Stimulated activated CD8-positive, alpha-beta memory T cell treated with anti-CD3 and anti-CD28 coated beads, Interleukin-4, amount 100 ng/mL, for 1 hour (primary cell): ENCODE measurements at places on chromosomes 4 and X.
A peak's percentile ranks its signal among the peaks of the same experiment; 100 is the strongest.

DNA sequence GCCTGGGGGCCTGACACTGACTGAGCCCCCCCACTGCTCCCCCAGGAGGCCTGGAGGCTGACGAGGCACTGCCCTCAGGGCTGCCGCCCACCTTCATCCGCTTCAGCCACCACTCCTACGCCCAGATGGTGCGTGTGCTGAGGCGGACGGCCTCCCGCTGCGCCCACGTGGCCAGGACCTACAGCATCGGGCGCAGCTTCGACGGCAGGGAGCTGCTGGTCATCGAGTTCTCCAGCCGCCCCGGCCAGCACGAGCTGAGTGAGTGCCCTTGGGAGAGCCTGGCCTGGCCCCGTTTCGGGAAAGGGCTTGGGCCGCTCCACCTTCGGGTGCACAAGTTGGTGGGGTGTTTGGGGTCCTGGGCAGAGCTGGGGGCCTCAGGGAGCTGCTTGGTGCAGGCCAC lies 11.4 kb downstream of the CPZ start:
- no peak for DNase-seq

DNA sequence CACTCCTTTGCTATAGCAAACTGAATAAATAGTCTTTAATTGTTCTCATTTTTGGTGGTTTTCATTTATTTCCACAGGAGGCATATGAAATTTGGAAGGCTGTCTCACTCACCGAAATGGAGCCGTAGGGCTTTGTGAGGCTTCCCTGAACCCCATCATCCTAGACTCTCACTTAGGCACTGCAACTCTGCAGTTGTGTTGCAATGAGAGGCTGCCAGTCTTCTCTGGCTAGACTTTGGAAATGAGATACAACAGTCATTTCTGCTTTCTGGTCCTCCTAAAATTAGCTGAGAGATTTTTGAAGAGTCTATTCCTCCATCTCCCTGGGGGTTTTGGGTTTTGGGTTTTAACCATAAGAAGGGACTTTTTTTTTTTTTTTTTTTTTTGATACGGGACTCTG lies 146.5 kb downstream of the SH3BGRL start:
- DNase-seq = no peak

DNA sequence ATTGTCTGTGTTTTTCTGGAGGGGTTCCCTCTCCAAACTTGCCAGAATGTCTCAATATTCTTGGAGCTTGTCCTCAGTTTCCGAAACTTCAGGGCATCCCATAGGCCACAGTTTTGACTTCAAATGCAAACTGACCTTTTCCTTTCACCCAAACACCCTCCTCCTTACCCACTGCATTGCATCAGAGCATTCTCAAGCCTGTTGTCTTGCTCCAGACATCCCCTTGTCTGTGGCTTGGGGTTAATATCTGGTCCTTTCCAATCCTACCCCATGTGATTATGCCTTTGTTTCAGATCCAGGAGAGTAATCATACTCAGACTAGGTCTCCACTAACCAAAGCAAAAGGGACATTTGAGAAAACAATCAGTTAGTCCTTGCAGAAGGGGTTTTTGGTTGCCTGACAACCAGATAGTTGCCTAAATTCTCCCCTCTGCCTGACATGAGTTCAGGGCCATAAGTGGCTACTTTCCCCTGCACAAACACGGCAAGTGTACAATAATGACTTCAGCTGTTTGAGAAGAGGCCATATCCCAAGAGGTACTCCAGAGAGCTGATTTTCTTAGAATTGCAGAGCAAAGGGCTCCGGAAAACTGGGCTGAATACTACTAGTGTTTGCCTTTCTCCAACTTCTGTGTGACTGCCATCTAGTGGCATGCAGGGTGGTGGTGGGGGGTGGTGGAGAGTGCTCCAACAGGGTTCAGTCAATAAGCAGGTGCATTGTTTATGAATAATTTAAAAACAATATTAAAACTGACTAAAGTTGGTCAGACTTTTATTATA lies 130.2 kb downstream of the CHRDL1 start:
- DNase-seq = no peak

DNA sequence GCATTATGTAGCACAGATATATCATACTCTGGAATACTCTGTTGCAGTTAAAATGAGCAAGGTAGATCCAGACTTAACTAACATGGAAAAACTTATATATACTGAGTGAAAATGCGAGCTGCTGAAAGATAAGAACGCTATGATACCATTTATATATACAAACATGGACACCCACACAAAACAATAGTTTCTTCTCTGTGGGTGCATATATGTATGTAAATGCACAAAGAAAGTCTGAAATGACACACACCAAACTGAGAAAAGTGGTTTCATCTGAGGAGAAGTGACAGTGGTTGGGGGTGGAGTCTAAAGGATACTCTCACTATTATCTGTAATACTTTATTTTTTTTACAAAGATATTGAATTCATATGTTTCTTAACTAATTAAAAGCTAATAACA lies 12.2 kb upstream of the FGF2 start:
- DNase-seq = no peak

- DNase-seq = no peak
Measured at GRCh38 chr4:48015216-48015615, 1.3 kb downstream of the CNGA1 start.

DNA sequence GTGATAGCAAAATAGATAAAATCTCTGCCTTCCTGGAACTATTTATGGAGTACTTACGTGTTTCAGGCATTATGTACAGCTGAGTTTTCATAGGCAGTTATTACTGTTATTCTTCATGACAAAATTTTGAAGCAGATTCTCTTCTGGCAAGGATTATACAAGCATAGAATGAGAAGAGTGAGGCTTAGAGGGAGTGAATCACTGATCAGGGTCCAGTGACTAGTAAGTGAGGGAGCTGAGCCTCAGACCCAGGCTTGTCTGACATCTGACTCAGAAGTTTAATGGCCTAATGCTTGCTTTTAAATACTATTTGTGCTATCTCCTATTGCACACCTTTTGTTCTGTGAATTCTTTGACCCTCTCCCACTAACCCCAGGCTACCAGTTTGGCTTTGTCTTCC lies 110.6 kb downstream of the DTHD1 start:
- no peak for DNase-seq

DNA sequence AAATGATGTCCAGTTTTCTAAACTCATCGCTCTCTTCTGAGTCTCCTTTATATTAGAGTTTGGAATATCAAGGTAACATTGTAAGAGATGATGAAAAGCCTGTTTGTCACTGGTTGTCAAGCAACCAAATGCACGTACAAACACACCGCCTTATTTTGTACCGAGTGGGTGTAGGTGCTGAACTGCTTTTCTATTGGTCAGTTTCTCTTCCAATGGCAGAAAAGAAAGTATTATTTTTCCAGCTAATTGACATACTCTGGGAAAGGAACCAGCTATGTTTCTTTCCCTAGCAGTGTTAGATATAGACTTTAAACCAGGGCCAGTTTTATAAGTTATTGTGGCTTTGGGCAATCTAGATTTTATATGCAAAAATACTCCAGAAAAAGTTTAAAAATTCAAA lies 6.6 kb upstream of the PPM1K start:
- DNase-seq = no peak

- DNase-seq = no peak
Measured at GRCh38 chrX:113741744-113742143, 842.1 kb upstream of the HTR2C start.

GRCh38 chr4:11912886-11913285 lies 484.2 kb upstream of the HS3ST1 start:
- no peak for DNase-seq

- no peak for DNase-seq
Measured at GRCh38 chrX:44906542-44906941, 33.6 kb downstream of the KDM6A start.

DNA sequence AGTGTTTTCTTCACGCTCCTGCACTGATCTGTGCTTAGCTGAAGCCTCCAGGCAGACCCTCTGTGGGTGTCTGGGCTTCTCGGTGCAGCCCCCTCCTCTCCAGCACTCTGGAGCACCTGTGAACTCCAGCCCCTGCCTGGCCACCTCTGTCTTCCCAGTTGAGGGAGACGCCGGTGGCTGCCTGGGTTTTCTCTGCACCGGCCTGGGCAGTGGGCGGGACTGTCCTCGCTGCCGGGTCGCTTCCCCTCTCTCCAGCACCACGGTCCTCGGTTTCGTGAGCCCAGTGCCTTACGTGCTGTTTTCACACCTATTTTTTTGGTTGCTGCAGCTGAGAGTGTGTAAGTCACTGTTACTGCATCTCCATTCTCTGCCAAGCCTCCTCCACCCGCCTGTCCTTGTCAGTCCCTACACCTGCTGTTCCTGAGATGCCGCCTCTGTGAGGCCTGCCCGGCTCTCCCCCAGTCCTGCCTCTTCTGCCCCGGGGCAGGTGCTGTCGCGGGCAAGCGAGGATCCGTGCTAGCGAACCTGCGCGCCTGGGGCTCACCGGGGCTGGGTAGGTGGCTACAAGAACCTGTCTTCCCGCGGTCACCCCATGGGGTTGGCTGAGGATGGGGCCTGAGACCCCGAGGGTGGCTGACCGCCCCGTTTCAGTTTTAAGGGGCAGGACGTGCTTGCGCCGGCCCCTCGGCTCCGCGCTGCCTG lies 2.4 kb upstream of the FGFRL1 start:
- DNase-seq = no peak

DNA sequence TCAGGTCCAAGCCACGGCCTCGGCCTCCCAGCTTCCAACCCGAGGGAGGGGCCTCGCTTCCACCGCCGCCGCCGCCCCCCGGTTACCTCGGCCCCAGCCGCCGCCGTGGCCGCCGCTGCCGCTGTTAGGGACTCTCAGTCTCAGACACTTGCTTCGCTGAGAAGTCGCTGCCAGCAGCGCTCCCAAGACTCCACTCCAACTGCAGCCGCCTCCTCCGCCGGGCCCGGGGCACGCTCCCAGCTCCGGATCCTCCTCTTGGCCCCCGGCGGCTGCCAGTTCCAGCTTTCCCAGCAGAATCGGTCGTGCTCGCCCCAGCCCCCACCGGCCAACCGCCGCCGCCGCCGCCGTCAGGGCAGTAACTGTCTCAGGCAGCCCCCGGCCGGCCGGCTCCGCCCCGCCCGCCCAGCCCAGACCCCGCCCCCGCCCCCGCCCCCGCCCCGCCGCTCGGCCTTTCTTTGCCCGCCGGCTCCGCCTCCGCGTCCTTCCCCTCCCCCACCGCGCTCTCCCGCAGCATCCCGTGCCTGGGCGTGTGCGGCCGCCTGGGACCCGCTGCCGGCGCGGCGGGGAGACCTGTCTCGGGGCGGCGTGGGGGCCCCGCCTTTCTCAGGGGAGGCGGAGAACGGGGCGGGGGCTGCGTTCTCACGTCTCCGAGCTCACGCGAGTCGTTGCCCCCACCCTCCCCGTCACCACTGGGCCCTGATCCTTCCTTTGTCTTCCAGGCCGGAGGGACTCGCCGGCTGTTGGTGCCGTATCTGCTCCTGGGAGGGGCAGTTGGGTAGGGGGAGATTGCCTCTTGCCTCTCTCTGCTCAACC lies at the start of gene ANKRD50:
Gene ANKRD50, minus strand, starts transcription at position 361 of the 813 bp plus-strand sequence. CDS start 2,221 bp downstream, outside the sequence.
- DNase-seq = peak; percentile 8

DNA sequence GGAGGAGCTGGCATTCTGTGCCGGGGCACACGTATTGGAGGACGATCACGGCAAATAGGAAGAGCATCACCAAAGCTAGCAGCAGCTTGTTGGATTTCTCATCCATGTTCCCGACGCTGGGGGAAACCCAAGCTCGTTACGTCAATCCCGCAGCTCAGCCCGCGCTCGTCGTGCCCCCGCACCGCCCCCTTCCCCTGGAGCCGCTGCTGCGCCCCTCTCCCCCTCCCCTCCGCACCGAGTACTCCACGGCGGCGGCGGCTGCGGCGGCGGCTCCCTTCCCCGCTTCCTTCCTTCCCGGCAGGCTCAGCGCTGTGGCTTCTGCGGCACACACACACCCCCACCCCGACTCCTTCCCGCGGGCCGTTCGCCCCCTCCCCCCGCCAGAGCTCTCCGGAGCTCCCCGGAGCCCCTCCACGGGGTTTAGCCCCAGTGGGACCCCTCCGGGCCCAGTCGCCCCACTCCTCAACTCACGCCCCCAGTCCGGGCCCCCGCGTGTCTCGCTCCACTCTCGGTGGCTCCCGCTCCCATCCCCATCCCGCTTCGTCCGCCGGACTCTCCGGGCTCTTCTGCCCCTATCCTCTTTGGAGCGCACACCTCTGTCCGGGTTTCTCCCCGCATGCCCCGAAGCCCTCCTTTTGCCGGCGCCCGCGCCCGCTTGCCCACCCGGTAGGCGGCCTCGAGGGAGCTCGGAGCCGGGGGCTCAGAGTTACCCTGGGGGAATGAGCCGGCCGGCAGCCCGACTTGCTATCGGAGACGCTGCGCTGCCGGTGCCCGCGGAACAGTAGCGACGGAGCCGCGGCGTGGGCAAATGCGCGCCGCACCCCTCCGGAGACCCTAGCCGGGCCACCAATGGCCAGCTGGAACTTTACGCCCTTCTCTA lies 978 bp downstream of the HS6ST2 start:
- no peak for DNase-seq

DNA sequence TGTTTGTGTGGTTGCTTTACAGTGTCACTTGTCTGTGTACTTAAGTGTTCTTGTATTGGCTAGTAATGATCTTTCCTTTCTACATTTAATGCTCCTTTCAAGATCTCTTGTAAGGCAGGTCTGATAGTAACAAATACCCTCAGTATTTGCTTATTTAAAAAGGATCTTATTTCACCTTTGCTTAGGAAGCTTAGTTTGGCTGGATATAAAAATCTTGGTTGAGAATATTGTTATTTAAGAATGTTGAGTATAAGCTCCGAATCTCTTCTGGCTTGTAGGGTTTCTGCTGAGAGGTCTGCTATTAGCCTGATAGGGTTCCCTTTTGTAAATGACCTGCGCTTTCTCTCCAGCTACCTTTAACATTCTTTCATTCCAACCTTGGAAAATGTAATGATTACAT lies 35.7 kb downstream of the LCORL start:
- DNase-seq = no peak

DNA sequence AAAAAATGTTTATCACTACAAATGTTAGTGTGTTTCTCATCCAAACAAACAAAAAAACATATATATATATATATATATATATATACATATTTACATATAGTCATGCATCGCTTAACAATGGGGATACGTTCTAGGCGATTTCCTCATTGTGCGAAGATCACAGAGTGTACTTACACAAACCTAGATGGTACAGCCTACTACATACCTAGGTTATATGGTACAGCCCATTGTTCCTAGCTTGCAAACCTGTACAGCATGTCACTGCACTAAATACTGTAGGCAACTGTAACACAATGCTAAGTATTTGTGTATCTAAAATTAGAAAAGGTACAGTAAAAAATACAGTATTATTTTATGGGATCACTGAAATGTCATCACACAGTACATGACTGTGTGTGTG lies 16.4 kb upstream of the TMSB4X start:
- no peak for DNase-seq

DNA sequence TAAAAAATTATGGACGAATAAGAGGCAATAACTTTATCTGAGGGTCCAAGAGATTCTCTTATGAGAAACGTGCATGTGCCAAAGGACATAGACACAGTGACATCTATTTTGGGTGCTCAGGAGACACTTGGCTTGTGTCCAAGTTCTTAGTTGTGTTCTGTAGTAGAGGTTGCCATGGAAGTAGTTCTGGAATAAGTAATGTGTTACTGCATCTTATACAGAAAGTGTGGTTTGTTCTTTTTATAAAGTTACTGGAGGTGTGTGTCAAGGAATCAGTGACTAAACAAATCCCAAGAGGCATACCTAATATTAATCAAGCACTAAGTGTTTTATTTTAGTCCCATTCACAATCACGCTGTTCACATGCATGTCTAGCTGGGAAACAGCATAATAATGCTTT lies 305.7 kb downstream of the ARHGAP24 start:
- no peak for DNase-seq
